Calu3 (cell line): ENCODE measurements at places on chromosomes 6 and 20. TPM values are rescaled to one million over a fixed set of nuclear protein-coding genes. Genes with fewer than 3 reads are reported as not detected.

GRCh38 chr20:54227751-54228150, 19.9 kb downstream of the PFDN4 start:
- no peak for DNase-seq
- no peak overlapping the region for H3K4me3 ChIP-seq
- peaks cover 5% of the 10 kb centered on the region for H3K36me3 ChIP-seq
- H3K4me1 ChIP-seq: no peaks in the 10 kb centered on the region
- H3K27me3 ChIP-seq: no peaks in the 10 kb centered on the region

DNA sequence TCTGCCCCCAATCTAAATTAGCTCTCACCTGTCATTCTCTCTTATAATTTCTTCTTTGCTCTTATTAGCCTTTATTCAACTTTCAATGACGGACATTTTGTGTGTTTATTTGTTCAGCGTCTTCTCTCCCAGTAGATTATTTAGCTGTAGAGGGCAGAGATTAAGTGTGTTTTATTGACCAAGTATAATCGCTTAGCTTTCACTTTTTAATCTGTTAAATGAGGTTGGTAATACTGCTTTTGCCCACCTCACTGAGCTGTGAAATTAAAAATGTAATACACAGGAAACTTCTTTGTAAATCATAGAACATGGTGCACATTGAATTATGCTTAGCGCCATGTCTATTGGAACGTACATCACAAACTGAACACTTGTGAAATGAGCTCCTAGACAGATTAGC, 3.5 kb upstream of the CCN6 start:
- no peak for DNase-seq
- H3K27me3 ChIP-seq: no peaks in the 10 kb centered on the region
- no peak overlapping the region for H3K4me3 ChIP-seq

RCAN2 gene
- 2.2 and 3.7 TPM in 2 replicates for total RNA-seq

DNA sequence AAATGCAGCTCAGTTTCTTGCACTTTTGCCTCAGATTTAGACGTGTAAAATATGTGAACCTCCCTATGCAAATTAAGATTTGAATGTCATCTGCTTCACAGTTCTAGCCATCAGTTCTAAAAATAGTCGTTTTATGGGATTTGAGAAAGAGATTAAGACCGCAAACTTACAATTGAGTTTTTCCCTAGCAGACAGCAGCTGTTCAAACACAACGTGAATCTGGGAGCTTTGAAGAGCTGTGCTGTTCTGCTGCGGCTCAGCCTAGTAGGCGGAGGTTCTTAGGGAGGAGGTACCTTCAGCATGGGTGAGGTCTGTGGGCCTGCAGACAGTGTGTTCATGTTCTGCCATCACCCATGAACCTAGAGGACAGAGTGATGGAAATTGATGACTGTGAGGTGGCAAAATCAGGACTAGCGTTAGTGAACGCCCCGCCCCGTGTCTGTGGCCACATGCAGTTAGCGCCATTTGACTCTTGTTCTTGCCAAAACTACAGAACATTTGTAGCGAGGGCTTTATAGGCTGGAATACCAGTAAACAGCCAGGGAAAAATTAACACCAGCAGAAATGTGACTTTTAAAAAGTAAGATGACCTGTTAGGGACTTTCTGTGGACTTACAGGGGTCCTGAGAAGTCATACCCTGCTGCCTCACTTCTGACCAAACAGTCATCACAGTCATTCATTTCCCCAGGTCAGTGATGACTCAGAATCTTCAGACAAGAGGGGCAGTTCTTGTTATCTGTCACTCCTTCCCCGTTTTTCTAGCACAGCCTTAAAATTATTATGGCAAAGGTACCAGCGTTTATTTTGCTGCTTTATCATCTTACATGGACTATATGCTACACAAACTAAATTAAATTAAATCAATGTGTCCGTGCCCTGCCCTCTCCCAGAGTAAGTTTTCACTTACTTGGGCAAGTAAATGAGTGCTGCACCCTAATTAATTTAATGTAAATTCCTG, 84.3 kb upstream of the TMEM181 start:
- DNase-seq: no peak
- H3K36me3 ChIP-seq: peaks cover 4% of the 10 kb centered on the region
- H3K27me3 ChIP-seq: no peaks in the 10 kb centered on the region

DNA sequence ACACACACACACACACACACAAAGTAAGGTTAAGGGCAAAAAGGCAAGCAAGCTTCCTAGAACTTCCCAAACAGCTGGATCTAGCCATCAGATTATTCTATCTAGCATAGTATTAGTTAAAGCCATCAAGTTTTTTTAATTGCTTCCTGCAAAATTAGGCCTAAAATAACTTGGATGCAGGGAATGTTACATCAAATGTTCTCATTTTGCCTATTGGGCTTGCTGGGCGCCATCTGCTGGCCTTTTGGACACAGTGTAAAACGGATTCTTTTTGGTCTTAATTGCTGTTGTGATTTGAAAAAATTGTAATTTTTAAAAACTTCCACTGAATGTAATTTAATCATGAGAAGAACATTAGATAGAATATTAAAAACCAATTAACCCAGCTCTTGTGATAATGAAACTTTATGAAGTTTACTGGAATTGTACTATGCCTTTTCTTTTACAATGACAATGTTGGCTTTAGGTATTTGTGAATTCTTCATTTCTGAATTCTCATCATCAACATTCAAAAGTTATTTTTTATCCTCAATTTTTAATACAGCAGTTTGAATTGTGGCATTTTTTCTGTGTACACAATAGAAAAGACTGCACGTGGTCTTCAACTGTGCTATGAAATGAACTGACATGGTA, 6.8 kb downstream of the MKKS start:
- H3K27me3 ChIP-seq: no peaks in the 10 kb centered on the region
- H3K27ac ChIP-seq: peak overlapping the region; percentile 57
- no peak overlapping the region for H3K4me3 ChIP-seq
- H3K4me1 ChIP-seq: peaks cover 64% of the 10 kb centered on the region

TOX2 gene
- total RNA-seq: not detected in 2 replicates

RFX6 gene
- total RNA-seq: not detected in 2 replicates
